ENCODE measurements at places on chromosomes 6 and 20.

DNA sequence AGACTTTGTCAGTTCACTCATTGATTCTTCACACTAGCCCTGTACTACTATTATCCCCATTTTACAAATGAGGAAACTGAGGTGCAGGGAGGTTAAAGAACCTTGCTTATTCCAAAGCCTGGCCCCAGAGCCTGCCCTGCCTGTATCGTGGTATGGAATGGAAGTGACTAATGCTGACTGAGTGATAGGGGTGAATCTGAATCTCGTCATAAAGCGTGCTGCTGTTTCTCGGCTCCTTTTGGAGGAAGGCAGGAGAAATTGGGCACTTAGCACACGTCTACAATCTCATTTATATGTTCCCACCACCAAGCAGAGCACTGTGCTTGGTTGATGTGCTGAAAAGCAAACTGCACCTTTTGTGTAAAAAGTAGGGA, 17.1 kb downstream of the GFRA4 start:
- no peak for DNase-seq

- DNase-seq, result no peak
Observed at GRCh38 chr6:44682280-44682679, 294.8 kb downstream of the CDC5L start.

GRCh38 chr6:20175810-20176410, 36.4 kb downstream of the MBOAT1 start:
- DNase-seq, result no peak

DNA sequence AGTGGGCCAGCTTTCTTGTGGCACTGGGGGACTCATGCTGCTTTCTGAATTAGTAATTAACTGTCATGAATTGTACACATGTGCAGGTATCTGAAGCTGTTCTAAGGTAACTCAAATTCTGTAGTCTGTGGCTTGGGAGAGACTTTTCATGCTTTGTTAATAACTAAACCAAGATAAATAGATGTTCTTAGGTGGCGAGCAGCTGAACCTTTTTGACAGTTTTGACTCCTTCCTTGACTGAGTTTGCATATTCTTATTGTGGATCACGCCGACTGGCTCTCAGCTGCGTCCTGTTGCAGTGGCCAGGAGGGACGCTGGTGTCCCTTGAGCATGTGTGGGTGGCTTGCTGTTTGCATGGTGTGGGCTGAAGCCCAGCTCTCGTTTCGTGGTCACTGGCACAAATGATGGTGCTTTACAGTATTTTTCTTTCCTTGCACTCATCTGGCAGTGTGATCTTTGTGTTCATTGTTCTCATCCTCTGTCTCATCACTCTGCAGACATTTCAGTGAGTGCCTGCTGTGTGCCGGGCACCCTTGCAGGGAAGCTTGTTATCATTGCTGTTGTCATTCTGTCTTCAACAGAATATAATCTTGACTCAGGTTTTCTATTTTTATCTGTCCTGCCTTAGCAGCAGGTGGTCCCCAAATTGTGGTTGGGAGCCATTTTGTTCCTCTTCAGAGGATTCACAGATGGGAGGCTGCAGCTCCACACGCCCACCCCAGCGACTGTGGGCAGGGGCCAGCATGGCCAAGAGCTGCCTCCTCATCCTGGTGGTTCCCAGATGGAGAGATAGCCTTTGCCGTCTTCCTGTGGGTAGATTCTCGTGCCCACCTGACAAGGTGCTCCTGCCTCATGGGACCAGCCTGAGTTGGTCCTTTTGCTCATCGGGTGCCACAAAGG, 39.6 kb downstream of the DUSP22 start:
- no peak for DNase-seq

- DNase-seq, result no peak
Observed at GRCh38 chr6:154093231-154094044, 54.4 kb downstream of the OPRM1 start.

GRCh38 chr6:44624226-44624625, 236.7 kb downstream of the CDC5L start:
- no peak for DNase-seq

- no peak for DNase-seq
Observed at GRCh38 chr20:1535420-1536175, 21.9 kb downstream of the SIRPD start.

DNA sequence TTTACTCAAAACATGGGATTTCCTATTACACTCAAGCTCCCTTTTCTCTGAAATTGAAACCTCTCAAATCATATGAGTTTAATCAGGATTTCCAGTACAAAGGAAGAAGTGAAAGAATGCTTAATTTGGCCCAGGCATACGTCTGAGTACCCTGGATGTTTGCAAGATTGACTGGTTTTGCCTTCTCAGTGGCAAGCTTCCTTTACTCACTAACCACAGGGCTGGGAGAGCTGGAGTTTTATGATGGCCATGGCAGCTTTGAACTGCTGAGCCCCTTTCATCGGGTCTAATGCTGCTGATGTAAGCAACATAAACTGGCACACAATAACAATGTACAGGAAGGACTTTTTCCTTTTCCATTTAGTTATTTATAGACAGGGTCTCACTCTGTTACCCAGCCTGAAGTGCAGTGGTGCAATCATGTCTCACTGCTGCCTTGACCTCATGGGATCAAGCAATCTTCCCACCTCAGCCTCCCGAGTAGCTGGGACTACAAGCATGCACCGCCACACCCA, 194.8 kb downstream of the SLC35F1 start:
- DNase-seq, result no peak

- no peak for DNase-seq
Observed at GRCh38 chr6:53984163-53984562, 127.1 kb upstream of the MLIP start.

- no peak for DNase-seq
Observed at GRCh38 chr6:87308970-87309369, 13.4 kb upstream of the SMIM8 start.

DNA sequence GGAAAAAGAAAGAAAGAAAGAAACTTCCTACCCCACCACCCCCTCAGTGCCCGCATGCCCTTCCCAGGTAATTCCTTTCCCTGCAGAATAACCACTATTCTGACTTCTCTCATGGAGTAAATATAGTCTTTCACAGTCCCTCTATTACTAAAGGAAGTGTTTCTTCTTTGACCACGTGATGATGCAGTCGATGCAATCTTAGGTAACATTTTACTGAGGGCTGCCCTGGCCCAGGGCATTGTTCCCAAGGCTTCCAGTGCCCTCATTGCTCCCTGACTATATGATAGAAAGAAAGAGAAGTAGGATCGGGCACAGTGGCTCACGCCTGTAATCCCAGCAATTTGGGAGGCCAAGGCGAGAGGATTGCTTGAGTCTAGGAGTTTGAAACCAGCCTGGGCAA, 29.1 kb downstream of the ARHGAP40 start:
- no peak for DNase-seq

DNA sequence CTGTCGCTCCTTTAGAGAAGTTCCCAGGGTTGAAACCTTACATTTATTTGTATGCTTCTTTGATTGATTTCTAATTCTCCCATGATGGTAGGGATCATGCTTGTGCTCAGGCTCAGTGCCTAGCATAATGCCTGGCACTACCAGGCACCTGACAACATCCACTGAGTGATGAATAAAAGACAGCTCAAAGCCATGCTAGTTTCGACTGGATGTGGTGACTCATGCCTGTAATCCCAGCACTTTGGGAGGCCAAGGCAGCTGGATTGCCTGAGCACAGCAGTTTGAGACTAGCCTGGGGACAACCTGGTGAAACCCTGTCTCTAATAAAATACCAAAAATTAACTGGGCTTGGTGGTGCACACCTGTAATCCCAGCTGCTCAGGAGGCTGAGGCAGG, 11.6 kb upstream of the CD164 start:
- no peak for DNase-seq

DNA sequence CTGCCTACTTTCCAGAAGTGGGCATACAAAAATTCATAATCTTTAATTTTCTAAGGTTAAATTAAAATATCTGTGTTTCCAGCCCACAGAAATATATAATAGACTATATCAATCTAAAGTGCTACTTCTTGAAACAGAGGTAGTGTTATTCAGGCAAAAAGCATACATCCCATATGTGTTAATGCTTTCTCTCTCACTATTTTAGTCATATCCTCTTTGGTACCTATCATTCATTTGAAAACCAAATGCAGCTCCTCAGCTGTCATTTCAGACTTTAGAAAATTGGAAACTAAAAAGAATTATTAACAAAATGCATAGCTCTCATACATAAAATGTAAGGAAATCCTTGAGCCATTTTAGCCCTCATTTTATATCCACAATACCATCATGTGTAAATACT, 925 bp downstream of the FHL5 start:
- no peak for DNase-seq

Measured in stimulated activated CD8-positive, alpha-beta memory T cell treated with anti-CD3 and anti-CD28 coated beads, Interleukin-2, amount 100 ng/mL, for 48 hours (primary cell).